ENCODE measurements at places on chromosomes 16 and 17.

DNA sequence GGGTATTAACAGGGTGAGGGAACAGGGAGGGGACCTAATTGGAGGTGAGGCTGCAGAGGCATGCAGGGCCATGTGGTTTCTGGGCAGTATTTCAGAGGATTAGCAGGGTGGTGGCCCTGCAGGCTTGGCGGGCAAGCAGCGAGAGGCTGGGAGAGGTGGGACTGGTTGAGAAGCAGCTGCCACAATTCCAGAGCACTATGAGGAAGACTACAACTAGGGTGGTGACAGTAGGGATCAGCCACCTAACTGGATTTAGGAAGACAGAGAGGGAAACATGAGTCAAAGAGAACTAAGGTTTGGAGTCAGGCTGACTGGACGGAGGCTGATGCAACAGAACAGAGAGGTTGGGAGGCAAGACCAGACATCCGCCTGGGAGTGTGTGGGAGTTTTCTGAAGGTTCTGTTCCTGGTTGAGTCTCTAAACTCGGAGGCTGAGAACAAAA is 12.3 kb downstream of the ALOXE3 start:
- DNase-seq, result no peak

- peak; percentile 73 for DNase-seq
Measured at GRCh38 chr16:67173808-67174705, 3.7 kb downstream of the NOL3 start.

DNA sequence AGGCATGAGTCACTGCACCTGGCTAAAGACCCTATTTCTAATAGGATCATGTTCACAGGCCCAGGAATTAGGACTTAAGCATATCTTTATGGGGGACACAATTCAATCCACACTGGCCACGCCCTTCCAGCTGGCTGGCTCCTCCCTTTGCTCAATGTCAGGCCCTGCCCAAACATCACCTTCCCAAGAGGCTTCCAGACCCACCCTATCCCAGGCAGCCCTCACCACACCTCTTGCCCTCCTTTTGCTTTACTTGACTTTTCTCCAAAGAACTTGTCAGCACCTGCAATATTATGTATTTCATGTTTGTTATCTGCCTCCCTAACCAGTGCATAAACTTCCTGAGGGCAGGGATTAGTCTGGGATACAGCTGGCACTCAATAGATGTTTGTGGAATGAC is 109.6 kb upstream of the CDH5 start:
- DNase-seq, result no peak

GRCh38 chr16:22782314-22782713 is 31.6 kb upstream of the HS3ST2 start:
- no peak for DNase-seq

GRCh38 chr16:48133455-48134211 is 22.2 kb downstream of the ABCC12 start:
- no peak for DNase-seq

DNA sequence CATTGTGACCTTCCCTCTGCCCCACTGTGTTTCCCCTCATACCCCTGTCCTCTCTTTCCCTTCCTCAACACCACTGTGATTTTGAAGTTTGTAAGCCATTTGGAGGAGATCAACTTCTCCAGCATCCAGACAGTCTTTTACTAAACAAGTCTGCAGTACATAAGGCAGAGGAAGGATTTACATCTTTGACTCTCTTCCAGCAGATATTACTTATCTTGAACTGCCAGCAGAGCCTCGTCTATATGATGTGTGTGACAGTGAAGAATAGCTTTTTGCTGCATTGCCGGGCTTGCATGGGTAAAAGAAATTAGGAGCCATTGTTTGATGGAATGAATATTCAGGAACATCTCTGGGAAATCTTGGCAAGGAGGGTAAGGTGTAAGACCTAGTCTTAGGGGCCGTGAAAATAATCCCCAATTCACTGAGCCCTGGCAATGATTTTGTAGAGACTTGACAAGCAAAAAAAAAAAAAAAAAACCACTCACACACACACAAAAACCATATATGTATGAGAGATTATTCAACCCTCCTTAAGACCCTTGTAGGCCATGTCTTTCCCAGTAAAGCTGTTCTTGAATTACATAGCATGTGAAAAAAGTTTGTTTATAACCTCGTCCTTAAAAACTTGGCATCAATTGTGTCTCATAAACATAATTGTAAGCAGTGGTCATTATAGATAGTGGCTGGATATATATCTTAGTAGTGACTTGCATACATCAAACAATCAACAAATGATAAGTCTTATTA is 903.9 kb downstream of the CDH11 start:
- no peak for DNase-seq

GRCh38 chr17:59533694-59534093 is 31.7 kb upstream of the DHX40 start:
- no peak for DNase-seq

DNA sequence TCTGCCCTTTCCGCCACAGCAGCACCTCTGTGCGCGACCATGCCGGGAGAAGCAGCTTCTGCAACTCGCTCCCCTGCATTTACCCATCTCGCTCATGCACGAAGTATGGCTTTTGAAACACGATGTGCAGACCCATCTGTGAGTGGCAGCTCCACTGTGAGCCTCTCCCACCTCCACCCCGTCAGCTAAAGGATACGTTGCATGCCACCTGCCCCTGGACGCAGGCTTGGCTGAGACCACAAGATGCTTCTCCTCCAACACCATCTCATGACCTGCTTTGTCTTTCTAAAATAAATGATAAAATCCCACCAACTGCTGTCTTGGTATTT is 100.9 kb downstream of the ZNF778 start:
- no peak for DNase-seq

GRCh38 chr17:50047083-50047482 is 8.8 kb upstream of the ITGA3 start:
- no peak for DNase-seq

- no peak for DNase-seq
Measured at GRCh38 chr17:31908386-31908785, 6.9 kb upstream of the UTP6 start.

- DNase-seq, result no peak
Measured at GRCh38 chr16:69325784-69326171, 4.6 kb downstream of the PDF start.

DNA sequence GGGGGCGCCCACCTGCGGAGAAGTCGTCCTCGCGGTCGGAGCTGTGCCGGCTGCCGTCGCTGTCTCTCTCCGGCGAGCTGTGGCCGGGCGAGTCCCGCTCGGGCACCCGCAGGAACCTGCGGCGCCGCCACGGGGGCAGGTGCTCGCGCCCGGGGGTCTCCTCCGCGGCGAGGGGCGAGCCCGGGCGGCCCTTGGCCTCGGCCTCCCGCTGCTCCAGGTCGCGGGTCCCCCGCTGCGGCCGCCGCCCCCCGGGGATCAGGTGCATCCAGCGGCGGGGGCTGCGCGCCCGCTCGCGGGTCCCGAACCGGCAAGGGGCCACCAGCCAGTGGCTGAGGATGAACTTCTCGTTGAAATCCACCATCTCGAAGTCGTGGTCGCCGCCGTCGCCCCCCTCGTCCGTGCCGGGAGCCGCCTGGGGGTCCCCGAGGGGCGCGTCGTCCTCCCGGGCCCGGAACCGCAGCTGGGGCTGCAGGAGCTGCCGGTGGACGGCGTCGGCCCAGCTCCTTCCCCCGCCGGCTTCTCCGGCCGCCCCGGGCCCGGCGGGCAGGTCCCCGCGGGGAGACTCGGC is 41.4 kb upstream of the BHLHA9 start:
- no peak for DNase-seq

DNA sequence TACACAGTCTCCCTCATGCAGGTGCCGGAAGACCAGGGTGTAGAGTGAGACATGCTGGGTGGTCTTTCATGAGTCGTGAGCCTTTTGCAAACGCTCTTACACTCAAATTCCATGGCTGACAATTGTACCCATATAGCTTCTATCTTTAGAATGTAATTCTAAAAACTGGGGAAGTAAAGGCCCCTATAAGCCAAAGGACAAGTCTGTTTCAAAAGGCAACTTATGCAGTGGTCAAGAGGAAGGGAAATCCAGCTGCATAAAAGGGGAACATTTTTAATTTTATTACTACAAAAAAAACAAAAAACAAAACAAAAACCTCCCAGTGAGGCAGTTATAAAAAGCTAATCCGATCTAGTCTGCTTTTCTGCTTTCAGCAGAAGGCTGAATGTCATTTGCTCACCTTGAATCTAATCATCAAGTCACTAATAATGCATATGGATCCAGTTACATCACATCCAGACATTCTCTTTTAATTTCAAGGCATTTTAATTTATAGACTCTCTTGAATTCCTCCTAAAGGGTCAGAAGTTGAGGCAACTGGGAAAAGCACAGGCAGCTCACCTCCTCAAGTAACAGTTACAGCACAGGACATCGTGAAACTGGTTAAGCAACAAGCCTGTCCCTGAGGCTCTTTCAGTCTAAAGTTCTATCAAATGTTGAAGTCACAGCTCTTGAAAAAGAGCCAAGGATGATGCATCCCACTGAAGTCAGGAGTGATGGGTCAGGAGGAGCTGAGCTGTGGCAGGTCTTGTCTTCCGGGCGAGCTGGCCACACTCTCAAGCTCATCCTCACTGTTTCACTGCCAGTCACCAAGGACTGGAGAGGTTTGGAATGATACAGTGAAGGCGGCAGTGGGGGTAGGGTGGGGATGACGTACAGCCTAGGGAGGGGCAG is 99.7 kb downstream of the VPS53 start:
- DNase-seq, result no peak

- DNase-seq, result peak; percentile 73
Measured at GRCh38 chr17:2087597-2088211, 32.8 kb downstream of the HIC1 start.

DNA sequence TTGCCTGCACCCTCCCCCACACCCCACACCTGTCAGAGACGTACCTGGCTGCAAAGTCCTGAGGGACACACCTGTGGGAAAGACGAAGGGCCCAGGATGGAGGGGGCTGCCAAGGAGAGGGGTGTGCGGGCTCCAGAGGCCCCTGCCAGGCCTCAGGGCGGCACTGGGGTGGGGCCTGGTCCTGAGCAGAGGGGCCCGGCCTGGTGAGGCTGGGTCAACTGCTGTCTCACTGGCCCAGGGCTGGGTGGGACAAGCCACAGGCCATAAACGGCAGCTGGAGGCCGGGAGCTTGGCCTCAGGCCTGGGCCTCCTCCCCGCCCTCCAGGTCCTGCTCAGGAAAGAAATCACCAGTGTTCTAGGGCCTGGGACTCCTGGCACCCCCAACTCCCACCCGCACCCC is 510 bp downstream of the TPSG1 start:
- DNase-seq, result no peak

DNA sequence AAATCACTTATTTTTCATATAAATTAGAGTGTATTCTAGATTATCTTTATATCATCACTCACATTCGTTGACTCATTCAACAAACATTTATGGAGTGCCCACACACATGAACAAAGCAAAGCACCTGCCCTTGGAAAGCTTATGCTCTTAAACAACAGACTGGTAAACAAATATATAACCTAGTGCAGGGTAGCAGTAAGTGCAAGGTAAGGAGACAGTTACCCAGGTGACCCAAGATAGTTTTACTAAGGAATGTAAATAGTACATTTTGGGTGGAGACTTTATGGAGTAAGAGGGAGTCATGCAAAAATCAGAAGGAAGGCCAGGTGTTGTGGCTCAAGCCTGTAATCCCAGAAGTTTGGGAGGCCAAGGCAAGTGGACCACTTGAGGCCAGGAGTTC is 40.4 kb upstream of the HELZ start:
- DNase-seq, result no peak

- DNase-seq, result no peak
Measured at GRCh38 chr17:15969463-15969862, 24.5 kb downstream of the ADORA2B start.

DNA sequence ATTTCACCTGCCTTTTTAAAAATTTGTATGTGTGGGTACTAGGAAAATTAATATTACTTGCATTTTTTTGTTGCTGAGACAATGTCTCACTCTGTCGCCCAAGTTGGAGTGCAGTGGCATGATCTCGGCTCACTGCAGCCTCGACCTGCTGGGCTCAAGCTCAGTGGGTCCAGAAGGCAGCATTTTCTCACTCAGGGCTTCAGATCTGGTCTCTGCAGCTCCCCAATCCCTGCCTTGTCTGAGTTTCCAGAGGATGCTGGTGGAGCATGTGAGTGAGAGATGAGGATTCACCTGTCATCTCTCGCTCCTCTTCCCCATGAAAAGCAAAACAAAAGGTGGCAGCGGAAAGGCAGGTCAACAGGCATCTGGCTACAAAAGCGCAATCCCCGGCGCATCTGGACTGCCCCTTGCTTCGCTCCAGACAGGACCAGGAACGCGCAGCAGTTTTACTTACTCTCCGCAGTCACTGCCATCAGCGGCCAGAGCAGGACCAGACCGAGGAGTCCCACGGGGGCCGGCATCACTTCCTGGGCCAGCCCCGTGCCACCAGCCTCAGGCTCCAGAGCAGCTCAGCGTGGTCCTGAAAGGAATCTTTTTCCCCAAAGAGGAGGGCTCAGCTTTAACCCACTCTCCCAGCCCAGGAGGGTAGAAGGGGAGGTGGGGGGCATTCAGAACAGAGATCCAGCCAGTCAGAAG is 59.9 kb downstream of the LITAF start:
- no peak for DNase-seq

GRCh38 chr16:70753694-70754325 is 47.1 kb downstream of the VAC14 start:
- no peak for DNase-seq

GRCh38 chr17:81341516-81342268 is 46.6 kb upstream of the SLC38A10 start:
- no peak for DNase-seq

GRCh38 chr16:112153-112840 is 26.2 kb downstream of the NPRL3 start:
- DNase-seq, result no peak

DNA sequence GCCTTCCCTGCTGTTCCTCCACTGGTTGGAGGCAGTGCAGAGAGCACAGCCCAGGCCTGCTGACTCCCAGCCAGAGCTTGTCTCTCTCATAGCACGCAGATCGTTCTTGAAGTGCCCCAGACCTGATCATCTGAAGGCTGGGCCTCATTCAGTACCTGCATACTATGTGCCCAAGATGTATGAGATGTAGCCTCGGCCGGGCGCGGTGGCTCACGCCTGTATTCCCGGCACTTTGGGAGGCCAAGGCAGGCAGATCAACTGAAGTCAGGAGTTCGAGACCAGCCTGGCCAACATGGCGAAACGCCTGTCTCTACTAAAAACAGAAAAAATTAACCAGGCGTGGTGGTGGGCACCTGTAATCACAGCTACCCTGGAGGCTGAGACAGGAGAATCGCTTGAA is 31.0 kb downstream of the WNT3 start:
- DNase-seq, result no peak

DNA sequence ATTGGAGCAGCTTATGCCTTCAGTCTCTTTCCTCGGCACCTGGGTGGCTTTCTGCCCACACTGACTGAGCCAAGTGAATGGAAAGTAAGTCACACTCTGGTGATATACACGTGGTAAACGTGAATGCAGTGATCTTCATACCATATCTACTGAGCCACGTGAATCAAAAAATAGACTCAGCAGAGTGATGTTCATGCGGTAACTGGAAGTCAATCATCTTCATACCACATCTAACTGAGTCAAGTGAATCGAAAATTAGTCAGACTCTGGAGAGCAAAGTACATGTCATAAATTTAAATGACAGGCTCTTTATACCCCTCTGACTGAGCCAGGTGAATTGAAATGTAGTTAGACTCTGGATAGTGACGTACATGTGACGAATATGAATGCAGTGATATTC is 47.1 kb upstream of the ARL4D start:
- DNase-seq, result no peak

- no peak for DNase-seq
Measured at GRCh38 chr16:86772671-86773353, 194.5 kb downstream of the FOXL1 start.

- DNase-seq, result no peak
Measured at GRCh38 chr16:66418165-66418962, 8.7 kb upstream of the BEAN1 start.

- no peak for DNase-seq
Measured at GRCh38 chr16:11784038-11784369, 13.1 kb downstream of the ZC3H7A start.
